ENCODE measurements at places on chromosomes 3 and 15. TPM values are rescaled to one million over a fixed set of nuclear protein-coding genes. Genes with fewer than 3 reads are reported as not detected.

The C2CD4B gene
- total RNA-seq = 29.9 TPM

- DNase-seq = no peak
- H3K27ac ChIP-seq = no peak overlapping the region
- peaks cover 21% of the 10 kb centered on the region for H3K36me3 ChIP-seq
- H3K27me3 ChIP-seq = no peaks in the 10 kb centered on the region
- no peaks in the 10 kb centered on the region for H3K4me1 ChIP-seq
Observed at GRCh38 chr15:56228854-56229253, 14.8 kb downstream of the RFX7 start.

The SPRED1 gene
- 8.6 TPM for total RNA-seq

DNA sequence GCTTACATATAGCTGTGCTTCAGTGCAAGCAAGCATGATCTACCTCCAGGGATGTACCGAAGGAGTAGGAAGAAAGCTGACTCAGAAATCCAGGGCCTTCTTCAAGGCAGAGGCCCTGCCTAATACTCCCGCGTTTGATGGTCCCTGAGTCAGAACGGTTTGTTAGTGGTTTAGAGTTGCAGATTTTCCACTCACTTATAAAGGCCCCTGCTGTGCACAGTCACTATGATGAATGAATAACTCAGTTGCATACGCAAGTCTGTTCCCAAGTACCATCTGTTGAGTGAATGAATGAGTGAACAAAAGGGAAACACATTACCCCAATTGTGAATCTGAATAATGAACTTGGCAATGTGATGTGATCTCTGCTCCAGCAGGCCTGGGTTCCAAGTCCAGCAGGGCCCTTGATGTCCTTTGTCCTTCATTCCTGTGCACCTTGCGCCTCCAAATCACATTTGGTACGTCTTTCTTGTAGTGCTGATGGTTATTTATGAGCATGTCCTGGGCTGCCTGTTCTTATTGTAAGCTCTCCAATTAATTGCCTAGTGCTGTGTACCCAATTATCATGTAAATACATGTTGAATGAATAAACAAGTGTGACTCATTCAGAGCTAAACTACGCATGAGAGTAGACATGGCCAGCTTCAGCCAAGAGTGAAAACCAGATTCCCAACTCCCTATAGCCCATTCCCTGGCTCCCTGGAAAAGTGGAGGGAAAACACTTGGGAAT, 85.3 kb upstream of the LIMD1 start:
- H3K4me3 ChIP-seq = no peak overlapping the region
- H3K36me3 ChIP-seq = no peaks in the 10 kb centered on the region
- no peak for DNase-seq
- no peaks in the 10 kb centered on the region for H3K4me1 ChIP-seq
- no peaks in the 10 kb centered on the region for H3K27me3 ChIP-seq
- no peak overlapping the region for H3K27ac ChIP-seq

The TUSC7 gene
- total RNA-seq = not detected

DNA sequence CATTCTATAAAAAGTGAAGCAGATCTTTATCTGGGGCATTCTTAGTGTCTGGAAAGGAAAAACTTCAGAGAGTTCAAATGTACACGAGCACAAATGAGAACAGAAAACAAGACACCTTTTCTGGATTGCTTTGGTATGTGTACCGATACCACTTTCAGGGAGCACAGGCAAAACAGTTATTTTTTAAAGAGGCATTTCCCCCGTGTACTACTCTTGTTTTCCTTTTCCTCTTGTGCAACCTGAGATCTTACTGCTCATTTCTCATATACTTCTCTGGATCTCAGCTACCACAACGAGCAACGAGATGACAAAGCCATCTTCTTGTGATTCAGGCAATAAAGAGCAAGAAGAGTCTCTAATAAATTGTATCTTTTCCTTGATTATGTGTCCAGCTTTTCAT, 463.6 kb downstream of the SHQ1 start:
- H3K4me1 ChIP-seq = peaks cover 83% of the 10 kb centered on the region
- H3K27me3 ChIP-seq = no peaks in the 10 kb centered on the region
- H3K4me3 ChIP-seq = no peak overlapping the region
- no peaks in the 10 kb centered on the region for H3K36me3 ChIP-seq

DNA sequence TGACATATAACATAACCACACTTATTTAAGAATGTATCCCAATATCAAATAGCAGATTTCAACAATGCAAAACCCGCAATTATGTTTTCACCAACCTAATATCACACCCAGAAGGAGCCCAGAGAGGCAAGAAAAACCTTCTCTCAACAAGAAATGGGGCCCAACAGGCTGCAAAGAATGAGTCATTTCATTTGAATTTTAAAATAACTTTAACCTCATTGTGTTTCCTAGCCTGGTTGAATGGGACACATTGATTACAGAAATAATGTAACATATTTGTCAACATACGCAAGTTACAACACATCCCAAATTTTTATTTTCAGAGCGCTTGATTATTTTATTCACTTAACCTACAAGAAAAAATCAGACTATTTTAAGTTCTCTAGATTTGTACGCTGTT, 365.1 kb upstream of the SLCO3A1 start:
- no peak overlapping the region for H3K27ac ChIP-seq
- H3K36me3 ChIP-seq = no peaks in the 10 kb centered on the region
- no peak for DNase-seq

- H3K27ac ChIP-seq = no peak overlapping the region
- H3K4me1 ChIP-seq = no peaks in the 10 kb centered on the region
- no peaks in the 10 kb centered on the region for H3K27me3 ChIP-seq
- DNase-seq = no peak
- H3K36me3 ChIP-seq = no peaks in the 10 kb centered on the region
Observed at GRCh38 chr3:195777975-195778374, 33.8 kb downstream of the MUC4 start.

- no peak overlapping the region for H3K27ac ChIP-seq
- DNase-seq = no peak
- no peaks in the 10 kb centered on the region for H3K36me3 ChIP-seq
- H3K4me3 ChIP-seq = no peak overlapping the region
Observed at GRCh38 chr3:76554707-76555106, 485.2 kb upstream of the ROBO2 start.

GRCh38 chr15:42736178-42736792, 643 bp downstream of the CDAN1 start:
- no peaks in the 10 kb centered on the region for H3K27me3 ChIP-seq
- H3K36me3 ChIP-seq = no peaks in the 10 kb centered on the region
- peak overlapping the region; percentile 91 for H3K4me3 ChIP-seq
- no peak for DNase-seq
- peaks cover 18% of the 10 kb centered on the region for H3K4me1 ChIP-seq
- peak overlapping the region; percentile 95 for H3K27ac ChIP-seq

- no peaks in the 10 kb centered on the region for H3K36me3 ChIP-seq
- no peaks in the 10 kb centered on the region for H3K27me3 ChIP-seq
- no peak for DNase-seq
- H3K4me3 ChIP-seq = no peak overlapping the region
- no peaks in the 10 kb centered on the region for H3K4me1 ChIP-seq
Observed at GRCh38 chr3:179723617-179724016, 70.8 kb downstream of the USP13 start.

Measured in transverse colon (tissue), 4 donors.